ENCODE measurements at places on chromosomes 1 and 21.

DNA sequence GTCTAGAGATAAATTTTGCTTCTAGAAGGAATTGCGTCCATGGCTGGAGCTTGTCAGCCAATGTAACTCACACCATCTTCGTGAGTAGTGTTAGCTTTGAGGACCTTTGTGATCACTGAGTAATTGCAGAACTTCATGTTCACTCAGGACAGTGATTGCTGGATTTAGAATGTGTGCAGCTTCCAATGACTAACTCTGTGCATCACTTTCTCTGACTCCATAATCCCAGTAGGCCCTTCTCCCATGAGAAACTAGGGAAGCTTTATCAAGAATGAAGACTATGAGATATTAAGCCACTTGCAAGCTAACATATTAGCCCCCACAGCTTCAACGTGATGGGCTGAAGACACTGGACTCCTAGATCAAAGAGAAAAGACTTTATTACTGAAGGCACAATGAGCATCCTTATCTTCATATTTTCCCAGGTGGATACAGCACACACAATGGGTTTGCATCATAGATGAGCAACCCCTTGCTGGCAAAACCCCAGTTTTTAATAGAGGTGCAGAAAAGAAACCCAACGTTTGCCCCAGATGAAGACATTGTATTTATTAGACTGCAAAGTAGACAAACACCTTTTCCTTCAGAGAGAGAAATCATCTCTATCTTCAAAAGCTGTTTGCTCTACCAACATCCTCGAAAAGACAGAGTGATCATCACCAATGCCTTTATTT, 561.0 kb downstream of the LTN1 start:
- DNase-seq, result no peak

- no peak for DNase-seq
These were observed 19.6 kb downstream of the TMCC2 start for GRCh38 chr1:205247130-205247921.

GRCh38 chr1:197807216-197807615, 31.9 kb upstream of the DENND1B start:
- no peak for DNase-seq

- no peak for DNase-seq
These were observed 149.2 kb downstream of the PSMG1 start for GRCh38 chr21:39033878-39034589.

- no peak for DNase-seq
These were observed 3.1 kb upstream of the HUNK start for GRCh38 chr21:31869750-31870149.

DNA sequence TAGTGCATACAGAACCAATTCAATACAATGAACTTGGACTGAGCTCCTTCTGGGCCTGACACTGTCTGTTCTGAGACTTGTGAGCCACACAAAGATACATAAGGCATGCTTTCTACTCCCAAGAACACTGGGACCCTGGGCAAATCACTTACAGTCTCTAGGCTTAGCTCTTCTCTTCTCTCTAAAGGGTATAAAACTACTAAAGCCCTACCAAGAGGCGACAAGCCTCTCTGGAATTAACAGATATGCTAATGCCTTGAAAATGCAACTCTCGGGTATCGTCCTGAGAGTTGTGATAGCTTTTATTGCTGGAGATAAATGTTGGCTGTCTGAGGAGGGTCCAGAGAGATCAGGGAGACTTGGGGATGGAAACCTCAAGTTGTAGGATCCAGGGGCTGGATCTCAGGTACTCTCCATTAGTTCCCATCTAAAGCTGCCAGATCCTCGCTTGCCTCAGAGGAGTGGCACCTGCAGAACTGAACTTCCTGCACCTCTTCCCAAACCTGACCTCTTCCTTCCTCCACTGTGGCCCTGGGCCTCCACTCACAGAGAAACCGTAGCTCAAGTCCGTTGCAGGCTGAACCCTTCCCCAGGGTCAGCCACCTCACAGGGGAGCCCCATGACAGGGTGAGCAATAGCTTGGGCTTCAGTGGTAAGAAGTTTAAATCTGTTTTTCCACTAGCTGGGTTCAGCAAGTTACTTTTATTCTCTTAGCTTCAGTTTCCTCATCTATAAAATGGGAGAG, 11.5 kb upstream of the CFAP45 start:
- peak; percentile 34 for DNase-seq

DNA sequence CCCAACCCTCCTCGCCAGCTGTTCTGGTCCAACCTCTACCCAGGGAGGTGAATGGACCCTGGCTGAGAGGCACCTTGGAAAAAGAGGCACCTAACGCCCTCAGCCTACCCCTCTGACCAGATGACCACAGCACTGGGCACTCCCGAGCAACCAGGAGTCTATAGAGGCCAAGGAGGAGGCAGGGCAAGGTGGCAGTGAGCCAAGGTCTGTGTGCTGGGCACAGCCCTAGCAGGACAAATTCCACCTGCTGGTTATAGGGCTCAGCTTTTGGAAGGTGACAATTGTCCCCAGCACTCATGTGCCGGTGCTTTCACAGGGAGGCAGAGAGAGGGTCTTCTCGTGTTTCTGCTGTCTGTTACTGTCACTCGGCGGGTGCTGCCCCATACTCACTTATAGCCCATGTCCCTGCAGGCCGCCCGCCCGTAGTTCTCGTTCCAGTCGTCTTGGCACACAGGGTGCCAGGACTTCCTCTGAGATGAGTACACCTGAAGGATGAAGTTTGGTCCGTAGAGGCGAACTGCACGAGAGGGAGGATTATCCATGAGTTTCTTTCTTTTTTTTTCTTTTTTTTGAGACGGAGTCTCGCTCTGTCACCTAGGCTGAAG, 27.8 kb downstream of the TMPRSS2 start:
- no peak for DNase-seq

DNA sequence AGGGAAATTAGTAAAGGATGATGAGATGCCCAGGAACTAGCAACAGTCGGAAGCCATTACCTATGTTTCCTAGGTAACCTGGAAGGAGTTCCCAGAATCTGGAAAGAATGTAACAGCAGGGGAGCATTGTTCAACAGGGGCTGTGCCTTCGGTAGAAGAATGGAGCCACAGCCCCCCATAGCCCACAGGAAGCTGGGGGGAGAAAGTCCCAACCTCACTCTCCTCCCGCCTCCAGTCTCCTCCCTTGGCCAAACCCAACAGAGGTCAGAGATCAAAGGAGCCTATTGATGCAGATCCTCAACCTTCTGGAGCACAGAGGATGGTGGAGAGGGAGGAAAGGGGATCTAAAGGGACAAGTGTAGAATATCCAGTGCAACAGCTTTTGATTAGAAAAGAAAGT, 131.5 kb upstream of the SLC44A3 start:
- no peak for DNase-seq

- no peak for DNase-seq
These were observed 63.6 kb downstream of the TMEM53 start for GRCh38 chr1:44610527-44611148.

DNA sequence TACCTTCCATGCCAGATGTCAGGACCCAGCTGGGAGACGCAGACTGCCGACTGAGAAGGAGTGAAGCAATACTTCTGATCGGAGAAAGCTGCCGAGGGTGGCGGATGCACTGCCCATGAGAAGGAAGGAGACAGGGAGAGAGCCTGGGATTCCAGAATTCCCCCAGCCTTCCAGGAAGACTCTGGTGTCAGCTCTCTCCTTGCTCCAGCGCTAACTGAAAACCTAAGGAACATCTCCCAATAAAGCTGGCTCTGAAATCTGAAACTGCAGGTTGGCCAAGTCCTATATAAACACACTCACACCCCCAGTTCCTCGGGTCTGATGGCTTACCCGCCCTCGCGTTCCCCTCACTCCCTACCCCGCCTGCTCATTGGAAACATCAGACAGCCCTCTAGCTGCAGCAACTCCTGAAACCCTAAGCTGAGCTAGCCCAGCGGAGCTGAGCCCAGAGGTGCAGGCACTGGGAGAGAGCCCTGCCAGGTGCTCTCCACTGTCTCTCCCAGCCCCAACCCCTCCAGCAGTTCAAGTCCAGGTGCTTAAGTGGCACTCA, 52.3 kb downstream of the PLEKHA6 start:
- DNase-seq, result no peak
